ENCODE measurements at places on chromosomes 6 and 20. TPM values are rescaled to one million over a fixed set of nuclear protein-coding genes. Genes with fewer than 3 reads are reported as not detected.

OR2H2 gene
- total RNA-seq, result not detected

- no peak for DNase-seq
Measured at GRCh38 chr6:80472271-80472670, 365.8 kb downstream of the BCKDHB start.

GRCh38 chr20:50673466-50674137, 17.7 kb downstream of the RIPOR3 start:
- DNase-seq, result no peak

DNA sequence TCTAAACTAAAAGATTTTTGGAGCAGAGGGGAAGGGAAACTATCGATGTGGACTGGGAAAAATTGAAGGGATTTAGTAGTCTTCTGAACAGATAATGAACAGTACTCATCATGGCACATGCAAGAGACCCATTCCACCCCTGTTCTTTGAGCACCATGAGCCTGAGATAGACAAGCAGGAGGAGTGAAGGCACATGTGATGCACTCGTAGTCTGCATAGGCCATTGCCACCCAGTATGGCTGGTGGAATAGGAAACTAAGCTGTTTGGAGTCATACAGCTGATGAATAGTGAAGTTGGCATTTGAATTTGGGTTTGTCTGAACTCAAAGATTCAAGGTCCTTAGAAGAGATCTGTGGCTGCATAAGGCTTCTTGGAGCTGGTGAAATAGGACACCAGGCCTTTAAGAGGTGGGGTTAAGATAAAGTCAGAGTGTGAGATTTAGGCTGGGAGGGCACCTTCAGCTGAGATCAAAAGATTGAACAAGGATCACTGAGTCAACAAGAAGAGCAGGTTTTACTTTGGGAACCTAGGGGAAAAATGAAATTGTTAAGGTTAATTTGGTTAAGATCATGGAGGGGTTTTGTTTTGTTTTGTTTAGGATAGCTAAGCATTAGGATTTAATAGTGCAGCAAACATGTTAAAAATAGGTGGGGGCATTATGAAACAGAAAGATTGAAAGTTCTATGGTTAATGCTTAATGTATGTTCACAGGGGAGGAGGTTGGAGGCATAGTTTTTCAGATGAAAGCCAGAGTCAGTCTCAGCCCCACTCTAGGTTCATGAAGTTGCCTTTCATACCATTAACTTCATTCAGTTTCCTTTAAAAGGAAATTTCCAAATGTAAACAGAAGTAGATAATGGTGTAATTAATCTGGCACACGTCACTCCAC, 148.8 kb downstream of the ARID1B start:
- DNase-seq, result no peak

- DNase-seq, result no peak
Measured at GRCh38 chr20:6654513-6655252, 112.8 kb upstream of the BMP2 start.

DNA sequence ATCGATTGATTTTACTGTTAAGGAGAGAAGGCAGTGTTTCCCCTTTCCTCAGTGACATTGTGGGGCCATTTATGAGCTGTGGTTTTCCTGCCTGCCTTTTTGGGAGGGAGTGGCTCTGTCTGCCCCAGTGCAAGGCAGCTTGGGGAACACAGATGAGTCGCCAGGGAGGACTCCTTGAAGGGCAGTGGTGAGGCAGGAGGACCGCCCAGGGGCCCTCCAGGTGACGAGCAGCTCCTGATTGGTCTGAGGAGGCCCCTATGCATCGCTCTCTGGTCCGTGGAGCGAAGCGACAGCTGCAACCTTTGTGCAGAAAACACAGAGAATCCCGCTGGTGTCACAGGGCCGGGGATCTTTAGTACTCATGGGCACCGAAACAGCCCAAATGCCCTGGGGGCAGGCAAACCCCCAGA, 100.3 kb downstream of the TMEM242 start:
- no peak for DNase-seq
